ENCODE measurements at places on chromosomes 4 and X.

GRCh38 chrX:27660878-27661277 is 70.7 kb downstream of the DCAF8L2 start:
- DNase-seq = no peak

- DNase-seq = no peak
Measured at GRCh38 chr4:105815701-105816100, 79.6 kb upstream of the NPNT start.

GRCh38 chr4:119106036-119107000 is 29.3 kb upstream of the MYOZ2 start:
- no peak for DNase-seq

GRCh38 chr4:113623274-113623894 is 138.2 kb downstream of the CAMK2D start:
- DNase-seq = no peak

GRCh38 chrX:10233173-10233572 is 76.4 kb downstream of the CLCN4 start:
- DNase-seq = peak; percentile 17

- DNase-seq = peak; percentile 71
Measured at GRCh38 chrX:109826954-109827708, 94.1 kb upstream of the ACSL4 start.

GRCh38 chr4:38568768-38569167 is 95.2 kb upstream of the KLF3 start:
- DNase-seq = no peak

DNA sequence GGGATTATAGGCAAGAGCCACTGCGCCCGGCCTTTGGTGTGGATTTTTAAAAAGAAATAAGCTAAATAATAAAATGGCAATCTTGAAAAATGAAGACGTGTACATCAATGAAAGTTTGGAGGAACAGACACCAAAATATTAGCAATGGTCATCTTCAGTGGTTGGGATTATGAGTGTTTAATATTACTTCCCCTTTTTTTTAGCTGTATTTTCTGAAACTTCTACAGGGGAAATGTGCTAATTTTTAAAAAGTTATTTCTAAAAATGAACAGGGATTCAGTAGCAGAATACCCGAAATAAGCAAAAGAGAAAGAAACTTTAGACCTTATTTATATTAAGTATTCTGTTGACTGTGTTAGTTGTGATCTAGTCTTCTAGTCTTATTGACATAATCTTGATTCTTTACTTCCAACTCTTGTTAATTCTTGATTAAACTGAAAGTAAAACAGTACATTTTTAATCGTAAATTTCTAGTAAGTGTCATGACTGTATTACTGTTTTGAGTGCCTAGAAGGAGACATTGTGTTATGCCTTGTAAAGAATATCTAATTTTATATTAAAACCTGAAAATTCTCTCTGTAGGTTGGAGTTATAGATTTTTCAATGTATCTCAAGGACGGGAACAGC is 51.3 kb downstream of the RUFY3 start:
- DNase-seq = no peak

DNA sequence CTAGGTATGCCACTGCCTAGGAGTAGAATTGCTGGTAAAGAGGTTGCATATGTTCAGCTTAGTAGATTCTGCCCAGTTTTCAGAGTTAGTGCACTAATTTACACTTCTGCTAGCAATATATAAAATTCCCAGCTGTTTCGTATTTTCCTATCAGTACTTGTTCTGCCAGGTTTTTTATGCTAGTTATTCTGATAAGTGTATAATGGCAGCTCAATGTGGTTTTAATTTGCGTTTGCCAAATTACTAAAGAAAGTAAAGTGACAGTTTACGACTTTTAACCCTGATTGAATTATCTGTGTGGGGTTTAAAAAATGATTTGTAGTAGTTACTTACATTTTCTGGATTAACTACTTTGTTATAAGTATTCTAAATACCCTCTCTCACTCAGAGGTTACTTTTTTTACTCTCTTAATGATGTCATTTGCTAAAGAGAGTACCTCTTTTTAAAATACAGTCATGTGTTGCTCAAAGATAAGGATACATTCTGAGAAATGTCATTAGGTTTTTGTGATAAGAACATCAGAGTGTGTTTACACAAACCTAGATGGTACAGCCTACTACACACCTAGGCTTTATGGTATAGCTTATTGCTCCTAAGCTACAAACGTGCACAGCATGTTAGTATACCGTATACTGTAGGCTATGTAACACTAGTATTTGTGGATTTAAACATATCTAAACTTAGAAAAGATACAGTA is 363.2 kb downstream of the IL15 start:
- DNase-seq = no peak

GRCh38 chr4:163672751-163673150 is 178.3 kb downstream of the TMA16 start:
- DNase-seq = no peak

Measured in GM03348 (cell line).